ENCODE measurements at places on chromosomes 7 and 10.

DNA sequence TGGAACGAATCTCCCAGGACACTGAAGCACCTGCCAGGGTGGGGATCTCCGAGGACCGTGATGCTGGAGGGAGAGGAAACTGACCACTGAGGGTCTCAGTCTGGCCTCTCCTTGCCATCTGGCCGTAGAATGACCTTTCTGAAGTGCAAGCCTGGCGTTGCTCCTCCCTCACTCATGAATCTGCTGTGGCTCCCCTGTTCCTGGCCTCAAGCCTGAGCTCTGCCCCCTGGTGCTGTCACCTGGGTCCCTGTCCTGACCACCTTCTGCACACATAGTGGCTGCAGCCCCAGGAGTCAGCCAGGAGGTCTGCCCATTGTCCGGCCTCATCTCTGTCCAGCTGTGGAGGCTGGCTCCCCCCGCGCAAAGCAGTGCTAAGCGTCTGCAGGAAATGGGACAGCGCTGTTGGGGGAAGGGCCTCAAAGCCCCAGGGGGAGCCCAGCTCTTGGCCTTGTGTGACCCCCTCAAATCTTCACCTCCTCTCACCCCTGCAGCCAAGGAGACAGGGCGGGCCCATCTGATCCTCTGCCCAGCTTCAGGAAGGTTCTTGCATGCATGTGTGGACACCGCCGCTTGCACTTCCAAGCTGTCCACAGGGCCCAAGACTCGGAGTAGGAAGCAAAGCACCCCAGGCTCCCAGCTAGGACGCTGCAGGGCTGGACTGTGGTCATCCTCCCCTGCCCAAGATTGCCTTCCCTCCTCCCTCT, 65.7 kb downstream of the MYL10 start:
- DNase-seq, result no peak

DNA sequence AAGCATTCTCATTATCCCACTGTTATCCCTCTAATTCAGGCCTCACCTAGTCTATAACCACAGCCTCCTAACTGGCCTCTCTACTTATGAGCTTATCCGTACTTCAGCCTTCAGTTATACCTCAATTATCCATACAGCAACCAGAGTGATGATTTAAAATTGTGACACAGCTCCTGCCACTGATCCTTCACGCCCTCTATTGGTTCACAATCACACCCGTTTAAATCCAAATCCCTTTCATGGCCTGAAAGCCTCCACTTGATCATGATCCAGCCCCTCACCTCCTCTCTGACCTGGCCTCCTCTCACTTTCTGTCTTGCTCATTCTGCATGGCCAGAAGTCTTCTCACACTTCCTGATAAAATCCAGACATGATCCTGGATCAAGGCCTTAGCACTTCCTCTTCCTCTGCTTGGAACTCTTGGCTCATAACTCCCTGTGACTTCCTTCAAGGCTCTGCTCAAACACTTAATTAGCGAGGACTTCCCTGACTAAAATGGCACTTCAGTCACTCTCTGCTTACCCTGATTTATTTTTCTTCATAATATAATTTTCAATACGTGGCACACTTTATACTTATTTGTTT, 19.0 kb upstream of the TMEM26 start:
- DNase-seq, result no peak

DNA sequence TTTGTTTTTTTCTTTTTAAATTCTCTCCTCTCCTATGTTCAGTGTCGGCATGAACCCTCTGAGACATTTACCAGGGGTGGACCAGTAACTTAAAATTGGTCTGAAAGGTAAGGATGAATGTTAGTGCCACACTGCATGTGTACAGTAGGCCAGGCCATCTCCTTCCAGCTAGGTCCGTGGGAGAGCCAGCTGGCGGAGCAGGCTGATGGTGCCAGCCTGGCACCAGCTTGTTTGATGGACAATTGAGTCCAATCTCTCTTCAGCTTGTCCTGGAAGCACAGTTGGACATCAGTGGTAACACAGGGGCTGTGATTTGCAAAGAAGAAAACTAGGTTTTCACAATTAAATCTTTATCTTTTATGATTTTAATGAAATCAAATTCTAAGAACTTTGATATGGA, 136.5 kb downstream of the CNNM2 start:
- no peak for DNase-seq

- peak; percentile 21 for DNase-seq
Observed at GRCh38 chr10:102523250-102524029, 19.7 kb downstream of the SUFU start.

- peak; percentile 82 for DNase-seq
Observed at GRCh38 chr10:70191972-70192305, 21.6 kb upstream of the SAR1A start.

All from AG04450 (cell line).